ENCODE measurements at places on chromosomes 2 and 18.

GRCh38 chr2:136205615-136206014 lies 87.7 kb upstream of the CXCR4 start:
- no peak for DNase-seq

DNA sequence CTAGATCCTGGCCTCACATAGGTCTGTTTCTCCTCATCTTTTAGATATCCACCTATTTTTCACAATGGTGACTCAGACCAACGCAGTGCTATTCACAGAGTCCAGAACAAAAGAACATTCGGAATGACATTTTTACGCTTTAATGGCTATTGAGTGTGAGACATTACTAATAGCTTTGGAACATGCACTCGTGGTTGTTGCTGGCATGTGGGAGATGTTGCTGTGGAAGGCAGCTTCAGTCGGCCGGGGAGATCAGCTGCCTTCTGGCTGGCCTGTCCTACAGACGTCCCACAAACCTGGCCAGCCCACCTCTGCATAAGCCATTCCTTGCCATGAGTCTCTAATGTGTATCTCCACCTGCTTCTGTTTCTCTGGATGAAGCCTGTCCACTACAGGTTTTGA lies 3.4 kb downstream of the MBP start:
- no peak for DNase-seq

- peak; percentile 35 for DNase-seq
These were observed 18.1 kb upstream of the SPP2 start for GRCh38 chr2:234032279-234032856.

GRCh38 chr2:234161932-234162331 lies 111.4 kb downstream of the SPP2 start:
- no peak for DNase-seq

DNA sequence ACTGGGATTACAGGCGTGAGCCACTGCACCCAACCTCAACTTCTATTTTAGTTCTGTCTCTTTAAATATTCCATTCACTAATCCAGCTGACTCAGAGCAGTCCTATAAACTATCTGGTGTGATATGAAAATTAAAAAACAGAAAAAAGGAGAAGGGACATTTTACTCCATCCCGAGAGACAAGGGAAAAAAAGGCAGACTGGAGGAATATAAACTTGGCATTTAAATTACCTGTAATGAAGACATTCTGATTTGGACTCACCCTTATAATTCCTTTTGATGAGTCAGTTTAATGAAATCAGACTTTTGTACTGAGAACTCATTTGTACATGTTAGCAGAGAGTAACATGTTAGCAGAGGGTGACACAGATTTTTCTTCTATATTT lies 74.8 kb upstream of the RIOK3 start:
- no peak for DNase-seq

- no peak for DNase-seq
These were observed 89.8 kb upstream of the NEUROD1 start for GRCh38 chr2:181770150-181770549.

DNA sequence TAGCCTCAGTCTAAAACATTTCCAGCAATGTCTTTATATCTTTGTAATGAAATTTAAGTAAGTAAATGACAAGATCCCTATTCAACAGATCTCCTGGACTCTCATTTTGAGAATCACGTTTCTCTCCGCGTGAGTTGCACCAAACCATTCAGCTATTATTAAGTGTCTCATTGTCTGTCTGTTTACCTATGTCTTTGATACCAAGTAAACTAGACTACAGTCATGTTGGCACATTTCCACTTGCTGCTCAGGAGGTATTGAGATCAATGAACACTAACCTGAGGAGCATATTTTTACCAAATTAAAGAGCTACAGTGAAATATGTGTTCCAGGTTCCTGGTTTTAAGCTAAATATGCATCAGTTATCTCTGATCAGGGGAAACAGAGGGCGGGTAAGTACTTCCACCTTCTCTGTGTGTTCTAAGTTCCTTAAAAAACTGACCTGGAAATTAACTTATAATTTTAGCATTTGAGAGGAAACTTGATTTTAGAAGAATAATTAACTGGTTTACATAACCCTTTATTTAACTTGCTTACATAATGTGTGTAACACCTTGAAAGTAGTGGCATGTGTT lies 125.8 kb downstream of the OSBPL6 start:
- no peak for DNase-seq

- no peak for DNase-seq
These were observed 138.7 kb upstream of the PID1 start for GRCh38 chr2:229409751-229410181.

DNA sequence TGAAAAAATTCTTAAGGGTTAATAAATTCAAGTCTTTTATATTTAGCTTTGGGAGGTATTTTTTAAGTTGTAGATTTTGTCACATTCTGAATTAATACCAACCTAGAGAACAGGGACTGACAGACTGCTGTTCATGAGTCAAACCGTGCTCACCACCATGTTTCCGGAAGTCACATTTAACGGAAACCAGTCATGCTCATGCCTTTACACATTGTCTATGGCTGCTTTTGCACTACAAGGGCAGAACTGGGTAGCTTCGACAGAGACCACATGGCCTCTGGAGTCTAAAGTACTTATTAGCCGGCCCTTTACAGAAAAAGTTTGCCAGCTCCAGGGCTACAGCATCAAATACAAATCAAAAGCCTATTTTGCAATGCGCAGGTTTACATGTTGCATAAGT lies 33.3 kb downstream of the LONRF2 start:
- no peak for DNase-seq

GRCh38 chr2:72145289-72145657 lies 2.4 kb downstream of the CYP26B1 start:
- DNase-seq = no peak

DNA sequence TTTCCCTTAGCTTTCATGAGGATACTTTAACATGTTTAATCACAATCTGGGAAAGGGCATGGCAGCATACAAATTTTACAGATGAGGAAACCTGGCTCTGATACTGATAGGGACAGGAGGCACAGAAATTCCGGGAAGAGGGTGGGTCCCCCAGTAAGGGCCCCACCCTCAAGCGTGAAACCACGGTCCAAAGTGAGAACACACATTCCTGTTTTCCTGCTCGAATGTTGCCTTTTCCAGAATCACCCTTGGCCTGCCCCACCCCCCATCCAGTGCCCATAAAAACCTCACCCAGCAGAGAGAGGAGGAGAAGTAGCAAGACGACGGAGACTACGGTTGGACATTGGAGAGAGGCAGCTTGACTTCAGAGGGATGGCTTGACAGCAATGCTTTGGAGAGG lies 98.2 kb downstream of the HIBCH start:
- no peak for DNase-seq

DNA sequence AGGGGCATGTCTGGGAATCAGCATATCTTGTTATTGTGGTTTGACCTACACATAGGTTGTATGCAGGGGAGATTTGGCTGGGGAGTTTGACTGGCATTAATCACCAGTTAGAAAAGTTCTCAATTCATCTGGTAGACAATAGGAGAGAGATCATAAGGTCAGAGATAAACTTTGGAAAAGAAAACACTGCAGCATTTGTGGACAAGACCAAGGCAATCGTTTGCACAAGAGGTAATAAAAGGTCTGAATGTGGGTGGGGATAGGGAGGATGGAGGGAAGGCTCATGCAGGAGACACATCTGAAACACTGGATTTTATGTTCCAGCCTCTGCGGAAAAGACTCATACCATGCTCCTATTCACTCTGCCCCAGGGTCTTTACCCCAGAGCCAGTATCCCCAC lies 136.9 kb downstream of the MAIP1 start:
- DNase-seq = no peak

- DNase-seq = no peak
These were observed 146.7 kb downstream of the MYO3B start for GRCh38 chr2:170324640-170325046.

Data from fibroblast of skin of left biceps (primary cell).